NB4 (cell line): ENCODE measurements at places on chromosomes 5 and 9.

DNA sequence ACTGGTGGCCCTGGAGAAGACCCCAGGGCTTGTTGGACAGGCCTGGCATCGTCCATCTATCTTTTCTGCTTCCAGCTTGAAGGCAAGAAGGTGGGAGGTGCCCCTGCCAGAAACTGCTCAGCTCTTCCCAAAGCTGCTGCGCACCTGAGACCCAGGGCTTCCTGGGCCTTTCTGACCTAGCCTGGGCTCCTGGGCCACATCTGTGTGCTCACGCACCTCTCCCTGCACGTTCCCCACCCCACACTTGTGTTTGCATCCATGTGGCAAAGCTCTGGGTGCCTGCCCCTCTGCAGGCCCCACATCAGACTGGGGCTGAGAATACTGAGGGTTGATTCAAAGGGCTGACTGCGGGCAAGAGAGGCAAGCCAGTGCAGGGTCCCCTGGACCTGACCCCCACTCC, 63.4 kb downstream of the PFDN1 start:
- DNase-seq = no peak

DNA sequence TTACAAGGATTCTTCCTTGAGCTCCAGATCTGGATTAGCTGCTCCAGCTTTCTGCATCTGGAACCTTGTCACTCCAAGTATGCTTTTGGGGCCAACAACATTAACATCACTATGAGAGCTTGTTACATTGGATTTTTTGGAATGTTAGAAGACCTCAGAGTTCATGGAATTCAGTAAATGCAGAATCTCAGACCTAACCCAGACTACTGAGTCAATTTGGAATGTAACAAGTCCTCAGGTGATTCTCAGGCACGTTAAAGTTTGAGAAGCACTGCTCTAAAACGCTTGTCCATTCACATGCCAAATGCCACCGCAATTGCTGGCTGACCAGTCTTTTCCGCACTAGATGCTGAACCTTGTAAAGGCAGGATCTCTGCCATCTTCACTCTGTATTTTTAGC, 251.4 kb upstream of the TRIM32 start:
- no peak for DNase-seq

GRCh38 chr9:85322592-85322991, 419.2 kb downstream of the AGTPBP1 start:
- no peak for DNase-seq

DNA sequence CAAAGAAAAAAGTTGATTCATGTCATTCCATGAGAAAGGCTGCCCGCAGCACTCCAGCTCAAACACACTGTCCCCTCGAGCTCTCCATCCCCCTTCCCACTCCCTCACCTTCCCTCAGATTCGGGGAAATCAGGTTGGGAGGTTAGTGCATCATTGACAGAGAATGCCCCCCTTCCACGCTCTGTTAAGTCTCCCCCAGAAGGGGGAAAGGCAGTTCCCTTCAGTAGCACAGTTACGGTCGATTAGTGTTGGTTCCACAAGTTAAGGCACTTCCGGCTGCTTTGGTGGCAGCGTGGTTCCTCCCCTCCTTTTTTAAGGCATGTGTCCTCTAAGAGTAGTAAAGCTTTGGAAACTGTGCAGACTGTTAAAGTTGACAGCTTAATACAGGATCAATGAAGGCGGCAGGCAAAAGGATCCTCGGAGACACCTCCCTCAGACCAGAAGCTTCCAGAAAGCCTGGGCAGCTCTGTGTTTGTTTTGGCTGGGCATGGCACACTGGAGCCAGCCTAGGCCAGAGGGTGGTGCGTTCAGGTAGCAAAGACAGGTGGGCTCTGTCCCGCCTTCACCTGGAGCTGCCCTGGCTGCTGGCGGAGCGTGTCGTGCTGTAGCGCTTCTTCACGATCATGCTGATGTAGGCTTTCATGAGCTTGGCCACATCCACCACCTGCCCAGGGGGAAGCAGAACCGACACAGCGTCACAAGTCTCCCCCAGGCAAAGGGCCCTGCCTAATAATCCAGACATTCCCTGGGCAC, 49.5 kb upstream of the RETREG1 start:
- no peak for DNase-seq

GRCh38 chr5:89128092-89128491, 245.1 kb upstream of the MEF2C start:
- DNase-seq = no peak

DNA sequence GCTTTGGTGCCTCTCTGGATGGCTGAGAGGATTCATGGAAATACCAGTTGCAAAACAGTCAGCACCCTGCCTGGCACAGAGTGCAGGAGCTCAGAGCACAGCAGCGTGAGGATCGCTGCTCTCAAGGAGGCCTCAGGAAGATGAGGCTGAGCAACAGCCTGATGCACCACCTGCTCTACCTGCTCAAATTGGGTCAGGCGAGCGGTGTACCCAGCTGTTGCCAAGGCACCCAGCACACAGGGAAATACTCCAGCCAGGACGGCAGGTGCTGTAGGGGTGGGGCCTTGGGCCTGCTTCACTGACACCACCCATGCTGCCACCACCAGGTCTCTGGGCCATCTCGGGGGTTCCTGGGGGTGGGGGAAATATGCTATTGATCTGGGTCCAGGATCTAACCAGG, 4.3 kb downstream of the EEIG1 start:
- DNase-seq = no peak

GRCh38 chr9:136291306-136292025, 12.4 kb downstream of the CCDC187 start:
- no peak for DNase-seq

GRCh38 chr9:129551393-129551973, 69.4 kb downstream of the C9orf50 start:
- no peak for DNase-seq

DNA sequence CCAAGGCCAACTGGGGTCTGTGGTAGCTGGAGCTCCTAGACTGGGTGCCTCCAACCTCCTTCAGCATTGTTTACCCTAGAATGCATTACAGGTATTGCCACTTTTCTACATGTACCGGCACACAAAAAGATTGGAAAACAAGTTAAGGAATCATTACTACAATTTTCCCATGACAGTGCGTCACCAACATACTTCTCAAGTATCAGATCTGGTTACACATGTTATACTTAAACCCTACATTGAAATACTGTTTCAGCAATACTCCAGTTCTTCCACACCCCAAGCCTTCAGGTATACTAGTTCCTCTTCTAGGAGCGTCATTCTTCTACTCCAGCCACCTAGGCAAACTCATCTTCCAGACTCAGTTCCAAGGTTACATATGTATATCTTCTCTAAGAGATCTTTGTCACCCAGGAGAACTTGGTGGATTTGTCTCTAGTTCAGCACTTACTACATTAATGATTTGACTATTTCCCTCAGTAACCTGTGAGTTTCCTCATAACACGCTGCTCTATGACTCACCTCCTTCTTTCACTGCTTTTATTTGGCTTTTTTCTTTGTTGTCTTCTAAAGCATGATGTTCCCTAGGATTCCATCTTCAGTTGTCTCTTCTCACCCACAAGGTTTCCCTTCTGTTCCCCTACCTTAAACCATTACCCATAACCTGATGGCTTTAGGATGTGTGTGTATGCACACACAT, 217.0 kb downstream of the AP3B1 start:
- no peak for DNase-seq

GRCh38 chr5:87327998-87328397, 60.3 kb downstream of the RASA1 start:
- DNase-seq = no peak

DNA sequence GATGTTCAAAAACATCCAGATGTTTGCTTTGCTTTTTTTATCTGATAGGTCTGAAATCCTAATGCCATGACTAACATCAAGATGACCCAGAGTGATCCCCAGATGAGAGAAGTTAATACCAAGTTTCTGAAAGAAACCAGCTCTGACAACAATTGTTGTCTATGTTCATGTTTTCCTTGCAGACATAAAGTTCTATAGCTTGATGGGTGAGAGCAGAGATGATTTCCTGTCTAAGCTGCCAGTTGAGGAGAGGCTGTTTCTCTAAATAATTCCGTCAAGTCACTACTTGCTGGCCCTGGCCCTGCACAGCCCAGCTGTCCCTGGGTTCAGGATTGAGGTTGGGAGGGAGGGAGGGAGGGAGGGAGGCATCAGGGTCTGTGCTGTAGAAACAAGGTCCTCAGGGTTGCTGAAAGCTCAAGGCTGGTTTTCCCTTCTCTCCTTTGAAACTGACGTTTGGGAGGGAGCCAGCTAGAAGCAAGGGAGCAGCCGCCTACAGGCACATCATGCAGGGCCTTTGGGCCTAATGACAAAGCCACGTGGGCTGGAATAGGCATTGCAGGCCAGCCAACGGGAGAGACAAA, 3.9 kb downstream of the SPARC start:
- no peak for DNase-seq

- no peak for DNase-seq
Measured at GRCh38 chr5:164300295-164300694, 794.9 kb downstream of the MAT2B start.

GRCh38 chr5:117212866-117213265, 638.2 kb upstream of the SEMA6A start:
- no peak for DNase-seq

DNA sequence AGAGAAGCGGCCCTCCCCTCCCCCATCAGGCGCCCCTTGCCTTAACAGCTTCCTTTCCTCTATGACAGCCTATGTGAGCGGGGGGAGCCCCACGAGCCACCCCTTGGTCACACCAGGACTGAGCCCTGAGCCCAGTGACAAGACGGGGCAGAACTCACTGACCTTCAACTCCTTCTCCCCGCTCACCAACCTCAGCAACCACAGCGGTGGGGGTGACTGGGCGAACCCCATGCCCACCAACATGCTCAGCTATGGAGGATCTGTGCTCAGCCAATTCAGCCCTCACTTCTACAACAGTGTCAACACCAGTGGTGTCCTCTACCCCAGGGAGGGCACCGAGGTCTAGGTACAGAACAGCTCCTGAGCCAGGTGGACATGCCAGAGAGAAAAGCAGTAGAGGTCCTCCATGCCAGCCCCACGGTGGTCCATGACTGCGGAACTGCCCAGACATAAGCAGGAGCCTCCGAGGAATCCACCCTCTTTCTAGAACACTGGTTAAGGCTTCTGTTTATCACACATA, 2.6 kb downstream of the FOXI1 start:
- no peak for DNase-seq

DNA sequence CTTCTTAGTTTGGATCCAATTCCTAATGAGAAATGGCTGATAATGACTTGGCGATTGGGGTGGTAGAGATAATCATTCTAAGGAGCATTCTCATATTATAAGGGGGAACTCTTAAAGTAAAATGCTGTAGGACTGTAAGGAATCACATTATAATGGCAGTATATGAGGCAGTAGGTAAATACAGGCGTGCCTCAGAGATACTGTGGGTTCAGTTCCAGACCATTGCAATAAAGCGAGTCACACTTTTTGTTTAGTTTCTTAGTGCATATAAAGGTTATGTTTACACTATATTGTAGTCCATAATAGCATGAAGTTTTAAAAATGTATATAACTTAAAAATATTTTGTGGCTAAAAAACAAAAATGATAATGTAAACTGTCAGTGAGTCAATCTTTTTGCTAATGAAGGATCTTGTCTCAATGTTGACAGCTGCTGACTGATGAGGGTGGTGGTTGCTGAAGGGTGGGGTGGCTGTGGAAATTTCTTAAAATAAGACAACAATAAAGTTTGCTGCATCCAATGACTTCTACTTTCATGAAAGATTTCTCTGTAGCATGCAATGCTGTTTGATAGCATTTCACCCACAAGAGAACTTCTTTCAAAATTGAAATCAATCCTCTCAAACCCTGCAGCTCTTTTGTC, 15.8 kb downstream of the NMUR2 start:
- DNase-seq = no peak

GRCh38 chr9:81771571-81771970, 82.2 kb upstream of the TLE1 start:
- DNase-seq = peak; percentile 12

DNA sequence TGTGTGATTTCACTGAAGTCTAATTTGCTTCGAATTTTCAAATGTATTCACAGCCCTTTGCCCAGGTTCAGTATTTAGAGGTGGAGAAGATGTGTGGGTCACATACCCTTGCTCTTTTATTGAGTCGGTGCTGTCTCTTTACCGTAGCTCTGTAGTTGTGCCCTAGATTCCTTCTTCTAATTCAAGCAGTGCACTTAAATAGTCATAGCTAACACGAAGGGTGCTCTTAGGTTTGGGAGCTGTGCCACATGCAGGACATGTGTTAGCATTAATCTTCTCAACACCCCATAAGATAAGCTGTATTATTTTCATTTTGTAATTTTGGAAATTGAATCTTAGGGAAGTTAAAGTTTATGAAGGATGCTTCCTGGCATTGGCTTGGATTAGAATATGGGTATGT, 293.3 kb downstream of the MAST4 start:
- DNase-seq = no peak

GRCh38 chr9:4537581-4537980, 47.3 kb downstream of the SLC1A1 start:
- no peak for DNase-seq

DNA sequence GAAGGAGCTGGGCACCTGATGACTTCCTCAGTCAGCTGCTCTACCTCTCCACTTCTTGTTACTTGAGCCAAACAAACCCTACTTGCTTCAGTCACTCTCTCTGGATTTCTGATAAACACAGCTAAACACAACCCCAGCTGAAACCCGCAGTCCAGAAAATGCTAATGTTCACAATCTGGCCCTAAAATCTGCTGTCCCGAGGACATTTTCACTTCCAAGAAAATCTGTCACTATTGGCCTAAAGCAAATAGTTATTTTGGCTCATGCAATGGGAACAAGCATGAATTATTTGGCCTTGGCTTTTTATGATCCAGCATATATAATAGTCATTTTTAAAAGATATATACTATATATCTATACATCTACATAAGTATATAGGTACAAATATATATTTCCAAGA, 19.1 kb downstream of the FAM81B start:
- no peak for DNase-seq

- no peak for DNase-seq
Measured at GRCh38 chr9:99127356-99128132, 22.6 kb downstream of the TGFBR1 start.

DNA sequence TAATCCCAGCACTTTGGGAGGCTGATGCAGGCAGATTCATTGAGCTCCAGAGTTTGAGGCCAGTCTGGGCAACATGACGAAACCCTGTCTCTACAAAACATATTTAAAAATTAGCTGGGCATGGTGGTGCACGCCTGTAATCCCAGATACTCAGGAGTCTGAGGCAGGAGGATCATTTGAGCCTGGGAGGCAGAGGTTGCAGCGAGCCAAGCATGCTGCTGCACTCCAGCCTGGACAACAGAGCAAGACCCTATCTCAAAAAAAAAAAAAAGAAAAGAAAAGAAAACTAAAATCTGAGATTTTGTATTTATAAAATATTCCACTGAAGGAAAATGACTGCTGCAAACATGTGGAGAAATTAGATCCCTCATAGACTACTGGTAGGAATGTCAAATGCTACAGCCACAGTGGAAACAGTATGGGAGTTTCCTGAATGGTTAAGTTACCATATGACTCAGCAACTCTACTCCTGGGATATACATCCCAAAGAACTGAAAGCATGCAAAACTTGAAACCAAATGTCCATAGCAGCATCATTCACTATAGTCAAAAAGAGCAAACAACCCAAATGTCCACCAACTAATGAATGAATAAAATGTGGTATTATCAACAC, 106.1 kb downstream of the UBAP2 start:
- DNase-seq = no peak
